ENCODE measurements at places on chromosomes 2 and 18.

- DNase-seq = no peak
Observed at GRCh38 chr2:102028470-102028869, 36.7 kb downstream of the IL1R2 start.

DNA sequence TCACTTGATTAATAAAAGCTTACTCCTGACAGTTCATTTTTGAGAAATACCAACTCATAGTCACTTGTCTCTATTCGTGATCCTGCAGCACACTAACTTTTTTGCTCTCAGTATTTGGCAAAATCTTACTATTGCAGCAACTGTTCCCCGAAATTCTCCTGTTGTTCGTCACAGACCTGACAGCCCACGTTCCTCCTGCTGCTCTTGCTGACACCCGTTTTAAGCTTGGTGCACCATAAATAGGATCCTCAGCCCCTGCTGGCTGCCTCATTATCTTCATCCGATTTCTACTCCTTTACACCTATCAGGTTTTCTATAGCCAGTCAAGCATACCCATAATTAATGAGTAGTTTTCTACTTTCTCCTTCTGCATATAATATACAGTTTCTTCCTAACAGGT lies 368.8 kb downstream of the PLCL1 start:
- DNase-seq = no peak

- DNase-seq = no peak
Observed at GRCh38 chr2:84996909-84997308, 25.9 kb downstream of the KCMF1 start.

GRCh38 chr2:182716650-182716979 lies 558 bp downstream of the DNAJC10 start:
- DNase-seq = no peak

DNA sequence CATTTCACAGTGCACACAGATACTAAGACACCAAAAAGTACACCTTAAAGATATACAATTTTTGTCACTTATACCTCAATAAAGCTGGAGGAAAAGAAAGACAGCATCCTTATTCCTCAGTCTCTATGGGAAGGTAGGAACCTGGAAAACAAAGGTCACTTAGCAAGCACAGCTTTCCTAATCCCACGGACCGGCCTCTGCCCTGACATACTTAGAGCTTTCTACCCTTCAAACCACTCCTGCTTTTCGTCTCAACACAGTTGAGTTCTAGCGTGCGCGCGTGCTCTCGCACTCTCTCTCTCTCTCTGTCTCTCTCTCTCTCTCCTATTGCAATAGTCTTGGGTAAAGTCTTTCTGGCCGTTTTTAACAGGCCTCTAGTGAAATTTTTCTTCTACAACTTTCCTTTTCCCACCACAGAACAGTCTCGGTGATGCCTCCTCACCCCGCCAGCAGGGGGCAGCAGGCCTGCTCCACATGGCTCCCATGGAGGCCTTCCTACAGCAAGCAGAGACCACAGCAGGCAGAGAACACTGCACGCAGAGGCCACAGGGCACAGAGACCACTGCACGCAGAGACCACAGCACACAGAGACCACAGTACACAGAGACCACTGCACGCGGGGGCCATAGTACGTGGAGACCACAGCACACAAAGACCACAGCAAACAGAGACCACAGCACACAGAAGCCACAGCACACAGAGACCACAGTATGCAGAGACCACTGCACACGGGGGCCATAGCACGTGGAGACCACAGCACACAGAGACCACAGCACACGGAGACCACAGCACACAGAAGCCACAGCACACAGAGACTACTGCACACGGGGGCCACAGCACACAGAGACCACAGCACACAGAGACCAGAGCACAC lies 106.9 kb downstream of the FBXO15 start:
- DNase-seq = no peak

GRCh38 chr2:28206762-28207161 lies 185.9 kb upstream of the FOSL2 start:
- no peak for DNase-seq
